ENCODE measurements at places on chromosomes 4 and X.

DNA sequence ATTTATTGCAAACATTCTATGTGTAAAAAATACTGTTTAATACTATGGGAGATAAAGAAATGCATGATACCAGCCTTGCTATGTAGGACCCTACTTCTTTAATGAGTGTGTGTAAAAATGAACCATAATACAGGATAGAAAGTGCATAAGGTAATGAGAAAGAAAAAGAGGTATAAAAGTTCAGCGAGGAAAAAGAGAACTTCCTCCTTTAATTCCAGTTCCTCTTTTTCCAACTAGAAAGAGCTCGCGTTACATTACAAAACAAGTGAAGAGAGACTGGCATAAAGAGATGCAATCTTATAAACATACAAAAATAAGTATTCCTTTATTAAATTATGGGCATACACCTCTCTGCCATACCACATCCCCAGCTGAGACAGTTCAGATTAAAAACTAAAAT is 77.4 kb downstream of the ANKRD17 start:
- DNase-seq: no peak

GRCh38 chr4:7301126-7301785 is 108.9 kb downstream of the SORCS2 start:
- DNase-seq: no peak

DNA sequence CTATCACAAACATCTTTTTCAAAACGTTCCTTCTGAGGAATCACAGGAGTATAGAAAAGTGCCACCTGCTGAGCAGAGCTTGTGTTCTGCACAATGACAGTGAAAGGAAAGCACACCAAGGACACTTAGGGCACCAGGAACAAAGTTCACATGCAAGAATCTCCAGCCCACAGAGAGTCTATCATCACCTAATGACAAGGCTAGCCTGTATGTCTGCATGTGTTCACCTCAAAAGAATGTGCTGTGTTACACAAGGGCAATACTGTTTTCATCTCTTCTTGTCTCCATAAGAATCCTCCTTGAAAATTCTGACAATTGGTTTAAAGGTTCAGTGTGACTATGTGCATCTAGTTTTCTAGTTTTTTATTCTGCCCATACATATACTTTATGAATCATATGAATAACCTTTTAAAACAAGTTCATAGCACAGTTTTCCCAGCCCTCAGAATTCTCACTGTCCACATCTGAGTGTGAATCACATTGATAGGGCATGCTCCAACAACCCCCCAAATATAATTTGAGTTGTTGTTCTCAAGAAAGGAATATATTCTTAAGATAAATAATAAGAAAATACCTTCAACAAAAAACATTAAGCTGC is 118.0 kb downstream of the PWWP3B start:
- DNase-seq: no peak

DNA sequence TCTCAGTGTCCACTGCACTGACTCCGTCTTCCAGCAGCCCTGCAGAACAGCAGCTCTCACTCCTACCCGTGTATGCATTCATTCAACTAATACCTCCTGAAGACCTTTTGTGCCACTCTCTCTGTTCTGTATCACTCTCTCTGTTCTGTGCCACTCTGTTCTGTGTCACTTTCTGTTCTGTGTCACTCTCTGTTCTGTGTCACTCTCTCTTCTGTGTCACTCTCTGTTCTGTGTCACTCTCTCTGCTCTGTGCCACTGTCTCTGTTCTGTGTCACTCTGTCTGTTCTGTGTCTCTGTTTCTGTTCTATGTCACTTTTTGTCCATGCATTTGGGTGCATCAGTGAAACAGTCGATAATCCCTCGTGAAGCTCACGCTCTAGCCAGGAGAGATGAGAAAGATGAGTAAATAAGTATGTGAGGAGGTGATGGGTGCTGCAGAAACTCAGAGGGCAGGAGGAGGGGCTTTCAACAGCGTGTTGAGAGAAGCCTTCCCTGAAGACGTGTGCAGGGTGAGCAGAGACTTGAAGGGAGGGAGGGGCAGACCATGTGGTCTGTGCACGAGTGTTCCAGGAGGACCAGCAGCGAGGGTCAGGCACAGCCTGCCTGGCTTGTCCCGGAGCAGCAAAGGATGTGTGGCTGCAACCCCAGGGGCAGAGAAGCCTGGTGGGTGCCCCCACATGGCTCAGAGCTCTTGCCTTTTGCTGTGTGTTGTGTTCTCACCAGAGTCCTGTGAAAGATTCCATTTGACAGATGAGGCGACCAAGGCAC is 8.9 kb downstream of the PIGG start:
- no peak for DNase-seq

- no peak for DNase-seq
Measured at GRCh38 chrX:77597090-77597489, 149.9 kb downstream of the FGF16 start.

Data from NCI-H1417 (cell line).